ENCODE measurements at places on chromosomes 1 and 21.

DNA sequence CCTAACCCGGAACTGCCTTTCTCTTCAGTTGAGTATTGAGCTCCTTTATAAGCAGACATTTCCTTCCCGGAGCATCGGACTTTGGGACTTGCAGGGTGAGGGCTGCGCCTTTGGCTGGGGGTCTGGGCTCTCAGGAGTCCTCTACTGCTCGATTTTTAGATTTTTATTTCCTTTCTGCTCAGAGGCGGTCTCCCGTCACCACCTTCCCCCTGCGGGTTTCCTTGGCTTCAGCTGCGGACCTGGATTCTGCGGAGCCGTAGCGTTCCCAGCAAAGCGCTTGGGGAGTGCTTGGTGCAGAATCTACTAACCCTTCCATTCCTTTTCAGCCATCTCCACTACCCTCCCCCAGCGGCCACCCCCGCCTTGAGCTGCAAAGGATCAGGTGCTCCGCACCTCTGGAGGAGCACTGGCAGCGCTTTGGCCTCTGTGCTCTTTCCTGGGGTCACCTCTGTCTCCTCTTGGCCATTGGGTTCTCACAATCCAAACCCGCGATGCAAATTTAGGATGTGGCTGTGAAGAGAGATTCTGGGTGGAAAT is 3.7 kb downstream of the OLIG2 start:
- DNase-seq = no peak

DNA sequence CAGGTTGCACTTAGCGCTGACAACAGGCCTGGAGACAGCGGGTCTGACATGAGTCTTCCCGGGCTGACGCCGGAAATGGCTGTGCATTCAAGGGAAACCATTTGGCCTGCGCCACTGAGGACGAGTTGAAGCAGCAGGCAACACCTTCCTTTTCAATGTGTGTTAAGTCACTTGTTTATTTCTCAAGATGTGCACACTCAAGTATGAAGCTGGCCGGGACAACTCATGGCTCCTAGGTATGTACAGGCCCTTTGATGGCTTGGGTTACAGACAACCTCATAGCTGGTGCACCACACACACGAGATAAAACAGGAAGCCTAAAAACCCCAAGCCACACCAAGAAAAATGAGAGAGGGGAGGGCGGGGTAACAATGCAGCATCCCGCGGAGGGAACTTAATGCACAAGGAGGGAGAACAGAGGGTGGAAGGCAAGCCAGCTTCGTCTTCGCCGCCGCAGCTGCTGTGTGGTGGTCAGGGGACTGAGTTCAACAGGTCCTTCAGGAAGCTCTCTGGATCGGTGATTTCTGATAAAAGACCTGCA is 118.0 kb upstream of the IFFO2 start:
- DNase-seq = no peak

- no peak for DNase-seq
Observed at GRCh38 chr1:232978815-232979214, 28.4 kb downstream of the NTPCR start.

GRCh38 chr1:156599811-156600210 is 1.5 kb downstream of the GPATCH4 start:
- no peak for DNase-seq

DNA sequence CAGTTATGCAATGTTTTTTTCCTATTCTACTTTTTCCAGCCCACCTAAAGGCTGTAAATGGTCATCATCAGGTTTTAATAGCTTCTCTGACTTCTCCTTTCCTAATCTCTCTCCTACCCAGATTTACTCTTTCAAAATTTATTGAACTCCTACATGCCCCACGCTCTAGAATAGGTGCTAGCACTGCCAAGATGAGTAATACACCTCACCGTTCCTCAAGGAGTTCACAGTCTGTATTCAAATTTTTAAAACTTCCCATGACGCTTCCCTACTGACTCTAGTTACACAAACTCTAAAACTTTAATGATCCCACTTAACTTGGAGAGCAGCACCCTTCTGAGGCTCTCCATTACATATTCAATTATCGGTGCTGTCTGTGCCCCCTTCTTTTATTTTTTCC is 51.6 kb downstream of the ALG14 start:
- no peak for DNase-seq

DNA sequence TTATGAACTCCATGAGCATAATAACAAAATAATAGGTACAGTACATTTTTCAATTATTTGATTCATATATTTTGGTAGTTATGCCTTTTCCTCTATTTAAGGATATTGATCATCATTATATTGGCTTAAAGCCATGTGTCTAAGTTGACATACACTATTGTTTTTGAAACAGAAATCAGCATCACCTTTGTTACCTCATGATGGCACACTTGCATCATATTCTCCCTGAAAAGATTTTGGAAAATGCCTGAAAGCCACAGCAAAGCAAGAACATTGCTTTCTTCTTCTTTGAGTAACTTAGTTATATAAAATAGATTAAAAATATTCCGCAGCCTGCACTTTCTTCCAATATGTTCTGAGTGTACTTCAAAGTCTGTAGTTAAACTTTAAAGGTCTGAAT is 33.3 kb downstream of the TMPRSS15 start:
- DNase-seq = no peak

- no peak for DNase-seq
Observed at GRCh38 chr1:86739648-86740509, 35.5 kb downstream of the SH3GLB1 start.

DNA sequence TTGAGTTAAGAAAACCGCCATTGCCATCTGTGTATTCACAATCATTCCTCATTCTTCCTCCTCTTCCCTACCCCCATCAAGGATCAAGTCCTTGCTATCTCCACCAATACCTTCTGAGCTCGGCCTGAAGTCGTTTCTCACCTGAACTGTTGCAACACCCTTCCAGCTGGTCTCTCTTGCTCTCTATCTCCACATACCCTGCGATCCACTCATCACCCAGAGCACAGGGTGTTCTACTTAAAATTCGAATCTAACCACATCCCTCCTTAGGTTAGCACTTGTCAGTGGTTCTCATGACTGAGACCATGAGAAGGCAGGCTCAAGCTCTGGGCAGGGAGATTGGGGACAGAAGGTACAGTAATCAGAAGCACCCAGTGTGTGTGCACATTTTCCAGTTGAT is 4.6 kb downstream of the IVL start:
- no peak for DNase-seq

DNA sequence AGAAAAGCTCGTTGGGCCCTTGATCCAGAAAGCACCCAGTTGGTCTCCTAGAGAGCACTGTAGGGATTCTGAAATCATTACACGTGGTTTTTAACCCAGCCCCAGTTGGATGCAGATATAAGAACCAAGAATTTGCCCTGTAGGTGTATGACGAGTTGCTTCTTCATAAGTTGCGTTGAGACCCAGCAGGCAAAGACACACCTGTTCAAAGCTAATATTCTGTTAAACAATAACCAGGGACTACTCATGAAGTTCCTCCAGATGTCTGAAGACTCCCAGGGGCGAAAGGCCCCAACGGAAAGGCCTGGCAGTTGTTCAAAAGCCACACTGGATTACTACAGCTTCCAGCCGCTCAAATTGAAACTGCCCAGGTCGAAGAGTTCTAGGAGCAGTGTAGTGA is 88.6 kb upstream of the HNRNPU start:
- no peak for DNase-seq

DNA sequence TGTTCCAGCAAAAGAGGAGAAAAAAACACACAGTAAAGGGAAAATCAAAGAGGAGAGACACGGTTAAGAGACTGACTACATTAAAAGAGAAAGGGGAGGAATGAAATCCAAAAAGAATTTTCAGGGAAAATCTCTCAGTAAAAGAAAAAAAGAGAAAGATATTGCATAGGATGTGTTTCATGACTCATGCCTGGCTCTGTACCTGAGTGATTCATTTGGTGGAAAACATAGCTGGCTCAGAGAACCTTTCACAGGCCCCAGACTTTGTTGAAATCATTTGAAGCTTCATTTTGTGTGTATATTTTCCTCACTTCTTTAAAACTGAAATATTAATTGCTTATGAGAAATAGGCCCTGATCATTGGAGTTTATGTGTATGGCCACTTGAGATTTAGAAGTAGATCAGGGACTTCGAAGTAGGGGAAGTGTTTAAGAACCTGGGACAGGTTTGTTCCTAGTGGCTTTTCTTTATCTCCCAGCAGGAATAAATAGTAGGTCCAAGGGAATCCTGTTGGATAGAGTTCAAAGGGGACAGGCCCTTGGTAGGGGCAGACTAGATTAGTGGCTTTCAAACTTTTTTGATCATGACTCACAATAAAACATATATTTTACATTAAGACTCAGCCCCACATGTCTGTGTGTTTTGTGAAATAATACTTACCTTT is 239.1 kb upstream of the SGIP1 start:
- no peak for DNase-seq

DNA sequence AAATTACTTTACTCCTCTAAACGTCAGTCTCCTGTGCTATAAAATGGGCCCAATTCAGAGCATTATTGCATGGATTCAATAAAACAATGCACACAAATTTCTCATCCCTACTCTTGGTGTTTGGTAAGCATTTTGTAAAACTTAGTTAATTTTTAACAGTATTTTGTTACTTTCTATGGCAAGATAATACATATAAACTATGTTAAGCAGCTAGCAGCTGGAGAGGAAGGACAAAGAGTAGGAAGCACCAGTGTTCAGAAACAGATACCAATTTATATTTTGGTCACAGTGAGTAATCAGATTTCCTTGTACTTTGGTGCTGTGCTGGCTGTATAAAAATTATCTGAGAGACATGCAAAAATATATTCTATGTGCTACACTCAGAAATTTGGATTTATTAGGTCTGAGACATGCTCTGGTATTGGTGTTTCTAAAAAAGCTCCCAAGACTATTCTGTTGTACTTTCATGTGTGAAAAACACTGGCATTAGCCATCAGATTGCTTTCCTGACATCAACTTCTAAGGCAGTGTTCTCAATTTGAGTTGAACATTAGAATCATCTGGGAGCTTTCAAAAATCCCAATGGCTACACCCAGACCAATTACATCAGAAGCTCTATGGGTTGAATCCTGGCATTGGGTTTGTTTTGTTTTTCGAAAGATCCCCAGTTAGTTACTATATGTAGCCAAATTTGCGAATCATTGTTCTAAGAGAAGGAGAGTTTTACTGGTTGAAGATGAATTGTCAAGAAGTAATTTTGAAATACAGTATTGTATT is 100.3 kb upstream of the C1orf87 start:
- no peak for DNase-seq

DNA sequence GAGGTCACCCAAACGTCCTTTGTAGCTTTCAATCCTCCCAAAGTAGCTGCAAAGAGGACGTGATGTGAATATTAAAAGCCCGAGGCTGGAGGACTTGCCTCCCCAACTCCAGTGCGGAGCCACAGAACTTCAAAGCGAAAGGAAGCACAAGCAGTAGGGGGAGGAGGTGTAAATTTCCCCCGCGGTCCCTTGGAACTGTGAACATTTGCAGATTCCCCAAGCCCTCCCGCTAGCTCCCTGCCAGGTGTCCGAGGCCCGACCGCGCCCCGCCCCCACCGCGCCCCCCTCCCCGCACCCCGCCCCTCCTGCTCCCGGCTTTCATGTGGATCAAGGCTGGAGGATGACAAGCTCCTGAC is 41.5 kb upstream of the HAO2 start:
- no peak for DNase-seq
